Natural killer cell treated with Interleukin-12 subunit alpha and Interleukin-12 subunit beta and Interleukin-15 and Interleukin-18, amount 100 ng/mL, for 72 hours (primary cell): ENCODE measurements at places on chromosomes 6 and 20. TPM values are rescaled to one million over a fixed set of nuclear protein-coding genes. Genes with fewer than 3 reads are reported as not detected.
A peak's percentile ranks its signal among the peaks of the same experiment; 100 is the strongest.

- no peaks in the 10 kb centered on the region for H3K4me1 ChIP-seq
- no peak for DNase-seq
- no peak overlapping the region for H3K27ac ChIP-seq
- H3K36me3 ChIP-seq: no peaks in the 10 kb centered on the region
- H3K4me3 ChIP-seq: no peak overlapping the region
- H3K27me3 ChIP-seq: peaks cover 14% of the 10 kb centered on the region
These were observed 434.9 kb upstream of the SULF2 start for GRCh38 chr20:48220033-48220633.

GRCh38 chr20:54557806-54558590, 82.6 kb downstream of the DOK5 start:
- H3K27ac ChIP-seq: no peak overlapping the region
- H3K4me1 ChIP-seq: no peaks in the 10 kb centered on the region
- DNase-seq: no peak
- no peaks in the 10 kb centered on the region for H3K36me3 ChIP-seq
- no peak overlapping the region for H3K4me3 ChIP-seq
- no peaks in the 10 kb centered on the region for H3K27me3 ChIP-seq

GRCh38 chr6:70377372-70377771, 35.9 kb upstream of the FAM135A start:
- no peaks in the 10 kb centered on the region for H3K4me1 ChIP-seq
- H3K36me3 ChIP-seq: no peaks in the 10 kb centered on the region
- H3K4me3 ChIP-seq: no peak overlapping the region
- DNase-seq: no peak
- peaks cover 35% of the 10 kb centered on the region for H3K27me3 ChIP-seq

GRCh38 chr20:23161244-23161891, 75.2 kb upstream of the CD93 start:
- peaks cover 4% of the 10 kb centered on the region for H3K27me3 ChIP-seq
- H3K4me3 ChIP-seq: no peak overlapping the region
- peaks cover 8% of the 10 kb centered on the region for H3K4me1 ChIP-seq

DNA sequence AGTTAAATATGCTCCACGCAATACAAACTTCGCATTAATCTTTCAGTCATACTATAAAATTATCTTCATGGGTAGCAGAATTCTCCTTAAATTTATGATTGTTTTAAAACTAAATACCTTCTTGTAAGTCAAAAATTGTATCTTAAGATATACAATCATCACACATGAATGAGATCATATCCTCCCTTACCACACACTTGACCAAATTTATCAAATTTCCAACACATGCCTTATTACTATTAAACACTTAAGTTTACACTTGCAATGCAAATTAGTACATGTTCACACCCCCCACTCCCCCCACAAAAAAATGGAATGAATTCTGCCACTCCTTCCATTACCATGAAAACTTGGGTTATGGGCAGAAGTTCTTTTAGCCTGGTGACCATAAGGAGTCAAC, 13.8 kb downstream of the RANBP9 start:
- no peaks in the 10 kb centered on the region for H3K27me3 ChIP-seq
- H3K4me1 ChIP-seq: peaks cover 46% of the 10 kb centered on the region
- peaks cover 7% of the 10 kb centered on the region for H3K36me3 ChIP-seq
- H3K4me3 ChIP-seq: peak overlapping the region; percentile 29
- H3K27ac ChIP-seq: peak overlapping the region; percentile 73

OR2B6 gene
- not detected for total RNA-seq

MAP7 gene
- total RNA-seq: 0.83 TPM

MLIP gene
- not detected for total RNA-seq
